ENCODE measurements at places on chromosomes 7 and 10.

DNA sequence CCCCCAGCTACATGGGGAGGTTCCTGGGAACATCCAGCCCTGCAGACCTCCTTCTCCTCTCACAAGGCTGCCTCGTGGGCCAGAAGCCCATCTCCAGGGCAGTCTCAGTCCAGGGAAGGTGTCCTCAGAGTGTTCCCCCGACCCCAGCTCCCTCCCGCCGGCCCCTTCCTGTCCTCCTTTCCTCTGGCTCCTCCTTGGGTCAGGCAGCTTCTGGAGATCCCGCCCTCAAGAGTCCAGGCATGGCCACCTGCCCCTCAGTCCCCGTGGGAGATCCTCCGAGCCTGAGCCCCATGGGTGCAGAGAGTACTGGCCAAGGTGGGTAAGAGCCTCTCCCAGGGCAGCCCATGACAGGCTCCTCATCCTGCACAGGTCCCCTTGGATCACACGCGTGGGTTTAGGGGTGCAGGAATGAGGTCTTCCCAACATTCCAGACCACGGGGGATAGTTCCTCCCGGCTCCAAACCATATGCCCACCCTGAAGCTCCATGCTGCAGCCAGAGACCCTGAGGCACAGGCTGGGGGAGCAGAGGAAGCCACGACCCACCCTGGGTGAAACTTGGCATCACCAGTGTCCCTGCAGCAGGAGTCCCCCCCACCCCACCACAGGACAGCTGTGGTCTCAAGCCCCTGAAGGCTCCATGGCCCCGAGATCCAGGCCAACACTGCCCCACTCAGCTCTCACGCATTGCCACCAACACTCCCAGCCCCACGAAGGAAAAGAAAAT, 65.5 kb downstream of the OAT start:
- no peak for DNase-seq

DNA sequence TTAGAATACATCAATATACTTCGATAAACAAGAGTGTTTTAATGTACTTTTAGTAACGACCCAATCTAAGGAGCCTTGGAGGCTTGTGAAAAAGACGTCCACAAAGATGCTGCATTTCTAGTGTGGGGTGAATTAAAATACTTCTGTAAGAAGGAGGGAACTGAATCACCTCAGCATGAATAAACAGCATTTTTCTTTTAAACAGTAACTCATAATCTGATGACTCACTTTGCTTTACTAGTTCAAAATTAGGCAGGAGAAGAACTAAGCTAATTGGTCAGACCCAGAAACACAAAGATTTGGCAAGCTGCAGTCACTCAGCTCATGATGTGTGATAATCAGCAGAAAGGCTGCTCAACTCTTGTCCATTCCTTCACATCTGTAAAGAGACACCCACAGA, 24.2 kb downstream of the NCOA4 start:
- peak; percentile 56 for DNase-seq

GRCh38 chr10:119404719-119405519, 137.6 kb downstream of the RGS10 start:
- no peak for DNase-seq

- DNase-seq: no peak
Measured at GRCh38 chr10:70893227-70894006, 5.1 kb upstream of the PCBD1 start.

DNA sequence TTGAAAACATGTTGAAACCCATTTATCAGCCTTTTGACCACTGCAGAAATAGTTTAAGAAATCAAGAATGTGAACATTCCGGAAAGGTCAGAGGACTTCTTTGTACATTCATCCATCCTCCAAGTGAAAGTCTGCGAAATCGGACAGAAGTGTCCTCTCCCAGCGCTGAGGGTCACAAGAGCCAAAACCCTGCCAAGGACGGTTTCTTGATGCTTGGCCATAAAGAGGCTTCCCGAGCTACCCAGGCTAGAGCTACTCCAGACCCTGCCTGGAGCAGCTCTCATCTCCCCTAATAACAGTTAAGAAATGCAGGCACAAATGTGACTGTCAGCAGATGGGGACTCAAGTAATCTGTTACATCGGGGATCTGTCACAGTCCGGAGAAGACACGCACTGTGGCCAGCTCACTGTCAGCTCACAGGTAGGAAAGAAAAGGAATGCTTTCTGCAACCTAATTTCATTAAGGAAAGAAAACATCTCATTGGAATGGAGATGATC, 4.5 kb upstream of the CYTH3 start:
- no peak for DNase-seq

DNA sequence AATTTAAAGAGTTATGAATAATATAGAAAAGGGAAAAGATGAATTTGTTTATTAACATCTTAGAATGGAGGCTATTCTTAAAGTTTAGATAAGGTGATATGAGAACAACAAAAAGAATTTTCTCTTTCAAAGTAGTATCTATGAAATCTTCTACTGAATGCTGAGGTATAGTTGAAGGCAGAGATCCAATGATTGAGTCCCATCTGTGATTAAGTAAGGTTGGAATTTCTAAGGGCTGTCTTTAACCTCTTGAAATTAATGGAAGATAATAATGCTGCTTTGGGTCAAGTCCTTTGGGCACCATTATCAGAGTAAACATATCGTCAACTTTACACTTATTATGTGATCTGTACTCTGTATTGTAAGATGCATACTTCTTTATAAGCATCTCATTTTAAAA, 307.9 kb downstream of the PRKG1 start:
- no peak for DNase-seq

DNA sequence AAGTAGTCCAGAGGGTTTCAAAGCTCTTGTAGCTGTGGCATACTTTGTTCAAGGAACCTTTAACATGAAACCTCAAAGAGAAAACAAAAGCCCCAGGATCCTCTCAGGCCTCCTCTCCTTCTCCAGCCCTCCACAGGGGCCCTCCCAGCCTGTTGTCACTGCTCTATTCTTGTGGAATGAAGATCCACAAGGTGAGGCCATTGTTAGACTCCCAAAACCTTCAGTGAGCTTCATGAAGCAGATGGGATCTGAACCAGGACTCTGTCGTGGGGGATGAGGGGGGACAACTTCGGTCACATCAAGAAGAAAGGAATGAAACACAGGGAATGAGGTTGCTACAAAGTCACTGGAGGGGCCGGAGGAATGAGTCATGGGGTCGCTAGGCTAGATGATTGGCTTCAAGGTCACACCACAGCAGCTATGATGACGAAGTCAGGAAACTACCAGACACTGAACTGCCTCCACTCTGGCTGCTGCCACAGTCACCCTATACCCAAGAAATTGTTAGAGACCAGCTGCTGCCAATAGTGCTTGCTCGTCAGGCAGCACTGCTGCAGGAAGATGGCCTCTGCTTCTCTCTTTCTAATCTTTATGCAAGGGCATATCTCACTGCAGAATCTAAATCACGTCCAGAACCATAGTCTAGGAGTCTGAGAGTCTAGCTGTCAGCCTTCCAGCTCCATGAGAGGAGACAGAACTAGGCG, 208.8 kb downstream of the HIBADH start:
- DNase-seq: no peak

- peak; percentile 68 for DNase-seq
Measured at GRCh38 chr7:155787171-155787851, 25.0 kb downstream of the SHH start.

DNA sequence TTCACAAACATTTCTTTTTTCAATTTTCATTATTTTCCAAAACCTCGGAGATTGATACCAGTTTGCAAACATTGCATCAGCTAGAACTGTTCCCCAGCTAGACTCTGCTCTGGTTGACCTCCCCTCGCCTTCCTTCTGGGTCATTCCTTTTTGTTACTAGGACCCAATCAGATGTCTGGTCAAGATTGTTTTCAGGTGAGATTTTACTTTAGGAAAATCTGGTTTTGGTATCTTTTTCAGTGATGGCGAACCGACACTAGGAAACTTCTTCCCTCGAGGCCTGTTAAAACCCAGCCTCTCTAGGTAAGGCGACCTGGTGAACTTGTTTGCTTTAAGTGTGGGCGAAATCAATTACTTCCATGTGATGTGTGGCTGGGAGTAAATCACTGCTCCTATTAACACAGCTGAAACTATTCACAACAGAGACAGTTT, 8.4 kb downstream of the PROSER2 start:
- DNase-seq: no peak

DNA sequence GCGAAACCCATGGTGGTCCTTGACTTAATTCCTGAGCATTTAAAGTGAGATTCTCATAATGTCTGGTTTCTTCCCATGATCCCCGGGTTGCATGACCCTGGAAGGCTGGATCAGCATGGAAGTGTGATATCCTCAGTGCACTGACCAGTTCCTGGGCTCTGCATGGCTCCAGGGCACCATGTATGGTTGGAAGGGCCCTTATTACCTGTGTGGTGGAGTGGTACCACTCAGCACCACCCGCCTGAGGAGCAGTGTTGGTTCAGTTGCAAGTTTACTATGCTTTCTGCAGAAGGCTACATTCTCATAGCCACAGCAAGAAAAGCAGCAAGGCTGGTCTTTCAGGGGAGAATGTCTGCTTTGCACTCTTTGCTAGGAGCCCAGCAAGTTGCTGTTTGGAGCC, 325.7 kb upstream of the MKI67 start:
- DNase-seq: no peak

DNA sequence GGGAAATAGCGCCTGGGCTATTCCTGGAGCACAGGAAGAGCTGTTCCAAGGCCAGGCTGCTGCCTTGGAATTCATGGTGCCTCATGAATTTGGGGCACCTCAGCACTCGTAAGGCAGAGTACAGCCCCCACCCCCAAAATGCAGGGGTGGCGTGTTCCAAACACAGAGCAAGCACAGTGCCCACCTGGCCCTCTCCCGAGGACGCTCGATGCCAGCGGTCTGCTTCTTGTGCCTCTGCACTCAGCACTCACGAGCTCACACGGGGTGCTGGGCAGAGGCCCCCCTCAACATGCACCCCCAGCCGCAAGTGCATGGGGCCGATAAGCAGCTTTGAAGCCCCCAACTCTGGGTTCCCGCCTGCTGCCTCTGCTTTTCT, 60.1 kb downstream of the ZRANB1 start:
- DNase-seq: no peak

DNA sequence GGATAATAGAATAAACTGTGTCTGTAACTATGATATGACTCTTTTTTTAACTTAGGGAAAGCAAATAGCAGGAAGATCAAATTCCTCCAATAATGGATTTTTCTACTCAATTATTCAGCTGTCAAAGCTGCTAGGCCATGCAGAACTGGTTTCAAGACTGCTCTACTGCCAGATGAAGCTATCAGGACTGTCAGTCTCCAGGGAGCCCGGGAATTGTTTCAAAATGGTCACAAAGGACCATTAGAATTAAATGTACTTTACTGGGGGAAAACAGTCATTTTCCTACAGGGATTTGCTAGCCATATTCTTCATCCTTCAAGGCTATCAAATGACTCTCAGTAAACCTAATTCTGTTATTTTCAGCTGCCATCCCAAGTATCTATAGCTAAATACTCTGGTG, 276.3 kb downstream of the LHFPL3 start:
- DNase-seq: no peak

DNA sequence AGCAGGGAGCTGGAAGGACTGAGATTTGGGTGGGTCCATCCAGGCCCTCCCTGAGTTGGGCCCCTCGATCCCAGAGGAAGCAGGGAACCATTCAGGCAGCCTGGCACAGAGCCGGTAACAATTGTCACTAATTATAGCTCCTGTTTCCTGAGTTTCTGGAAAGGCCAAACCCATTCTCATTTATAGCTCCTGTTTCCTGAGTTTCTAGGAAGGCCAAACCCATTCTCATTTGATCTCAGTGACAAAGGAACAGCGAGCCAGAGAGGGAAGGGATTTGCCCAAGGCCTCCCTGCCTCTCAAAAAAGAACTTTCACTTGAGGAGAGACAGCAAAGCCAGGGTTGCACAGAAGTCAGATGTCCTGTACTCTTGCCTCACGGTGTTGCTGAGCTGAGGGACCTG, 521.9 kb downstream of the TYW1 start:
- DNase-seq: no peak

- no peak for DNase-seq
Measured at GRCh38 chr10:62779487-62780248, 24.9 kb upstream of the ADO start.

Data from ACHN (cell line).